ENCODE measurements at places on chromosomes 3 and 15. TPM values are rescaled to one million over a fixed set of nuclear protein-coding genes. Genes with fewer than 3 reads are reported as not detected.

Gene ERICH6
- 0.50 TPM for total RNA-seq

Gene SYNPR
- not detected for total RNA-seq

Gene ABHD10
- 40.0 TPM for total RNA-seq

Gene NR2E3
- total RNA-seq = not detected

Gene ZNF774
- total RNA-seq = 1.1 TPM

Gene COL6A5
- not detected for total RNA-seq

Gene MB21D2
- 7.7 TPM for total RNA-seq

Gene DIS3L
- 31.2 TPM for total RNA-seq

Gene PDZRN3
- not detected for total RNA-seq

Gene FETUB
- total RNA-seq = not detected

Gene OSBPL10
- total RNA-seq = 1.1 TPM

Gene AGBL1
- total RNA-seq = not detected

Gene ANKRD63
- total RNA-seq = not detected
